ENCODE measurements at places on chromosomes 16 and 17. TPM values are rescaled to one million over a fixed set of nuclear protein-coding genes. Genes with fewer than 3 reads are reported as not detected.

Gene KCNJ12
- total RNA-seq, result 0.15 TPM

Gene IL32
- total RNA-seq, result 24.1 TPM

Gene OTOP2
- not detected for total RNA-seq

Gene EPN3
- 0.15 TPM for total RNA-seq

Gene DYNC1LI2
- total RNA-seq, result 52.9 TPM

Gene SHISA6
- total RNA-seq, result not detected

Gene CCDC47
- total RNA-seq, result 22.6 TPM

Gene SUPT6H
- total RNA-seq, result 17.8 TPM

Gene RSKR
- total RNA-seq, result 2.4 TPM

Gene SRCAP
- 12.4 TPM for total RNA-seq

Gene SEC14L1
- total RNA-seq, result 15.5 TPM

Gene ZNF75A
- total RNA-seq, result 11.6 TPM

Gene MINK1
- total RNA-seq, result 13.8 TPM

Gene PRSS27
- 0.74 TPM for total RNA-seq

Gene ITGB3
- total RNA-seq, result 2.8 TPM

Gene ORC6
- total RNA-seq, result 28.7 TPM

Gene SLC6A2
- not detected for total RNA-seq

Gene HCRT
- not detected for total RNA-seq

Gene CRHR1
- total RNA-seq, result not detected

Gene KRTAP1-1
- total RNA-seq, result not detected

Gene SP6
- 0.34 TPM for total RNA-seq

Gene ASGR1
- 1.2 TPM for total RNA-seq

Gene DVL2
- 65.3 TPM for total RNA-seq

Gene C1QL1
- total RNA-seq, result 1.0 TPM

Gene TBC1D3K
- not detected for total RNA-seq

Gene ZNF385C
- total RNA-seq, result not detected

Gene AXIN2
- 1.0 TPM for total RNA-seq

Gene TP53TG3B
- not detected for total RNA-seq

Gene TAC4
- total RNA-seq, result not detected

Gene ABCA6
- 0.84 TPM for total RNA-seq

Gene ZNF23
- 5.4 TPM for total RNA-seq

Gene CCL8
- total RNA-seq, result not detected

Gene HAS3
- under 0.01 TPM for total RNA-seq

Gene ZNF174
- total RNA-seq, result 7.6 TPM

Gene CA7
- total RNA-seq, result not detected

Gene MYH11
- total RNA-seq, result not detected

Gene GPR142
- total RNA-seq, result not detected

Gene TBC1D3E
- not detected for total RNA-seq

Gene KRT31
- not detected for total RNA-seq

Gene HOXB13
- not detected for total RNA-seq

Gene ARL2BP
- 72.5 TPM for total RNA-seq

Gene TM4SF5
- not detected for total RNA-seq

Gene ITGAL
- total RNA-seq, result not detected

Gene EFCAB13
- total RNA-seq, result 3.4 TPM

Gene TPSG1
- not detected for total RNA-seq
